CD4-positive, alpha-beta T cell treated with Interleukin-2 at 100 ng/mL for 4 hours (primary cell): ENCODE measurements at places on chromosomes 16 and 17.

- DNase-seq = peak; percentile 74
Observed at GRCh38 chr17:77609553-77610517, 348.7 kb upstream of the TNRC6C start.

DNA sequence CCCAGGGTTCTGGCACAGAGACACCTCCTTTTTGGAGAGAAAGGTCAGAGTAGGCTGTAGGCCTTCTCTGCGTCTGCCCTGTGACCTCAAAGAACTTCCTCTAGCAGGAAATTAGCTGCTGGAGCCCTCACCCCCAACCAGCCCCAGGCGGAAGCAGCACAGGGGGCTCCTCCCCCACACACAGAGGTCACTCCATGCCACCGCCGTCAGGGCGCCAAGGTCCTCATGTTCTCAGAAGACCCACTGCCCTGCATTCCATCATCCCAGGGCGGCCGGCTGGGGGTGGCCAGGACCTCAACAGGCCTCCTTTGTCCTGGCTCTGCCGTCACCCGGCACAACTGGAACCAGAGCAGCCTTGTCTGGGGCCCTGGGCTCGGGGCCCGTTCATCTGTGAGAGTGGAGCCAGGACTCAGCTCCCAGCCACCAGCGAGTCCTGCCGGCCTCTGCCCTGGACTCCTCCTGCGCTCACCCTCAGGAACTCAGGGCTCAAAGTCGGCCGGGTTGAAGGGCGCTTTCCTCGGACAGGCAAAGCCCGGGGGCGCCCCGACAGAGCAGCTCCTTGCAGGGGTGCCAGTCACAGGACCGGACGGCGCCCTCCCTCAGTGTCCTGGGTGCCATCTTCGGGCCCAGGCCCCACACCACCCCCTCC lies 1.2 kb downstream of the TMC6 start:
- DNase-seq = peak; percentile 73

GRCh38 chr17:12815642-12816141 lies 26.4 kb downstream of the ARHGAP44 start:
- DNase-seq = no peak

DNA sequence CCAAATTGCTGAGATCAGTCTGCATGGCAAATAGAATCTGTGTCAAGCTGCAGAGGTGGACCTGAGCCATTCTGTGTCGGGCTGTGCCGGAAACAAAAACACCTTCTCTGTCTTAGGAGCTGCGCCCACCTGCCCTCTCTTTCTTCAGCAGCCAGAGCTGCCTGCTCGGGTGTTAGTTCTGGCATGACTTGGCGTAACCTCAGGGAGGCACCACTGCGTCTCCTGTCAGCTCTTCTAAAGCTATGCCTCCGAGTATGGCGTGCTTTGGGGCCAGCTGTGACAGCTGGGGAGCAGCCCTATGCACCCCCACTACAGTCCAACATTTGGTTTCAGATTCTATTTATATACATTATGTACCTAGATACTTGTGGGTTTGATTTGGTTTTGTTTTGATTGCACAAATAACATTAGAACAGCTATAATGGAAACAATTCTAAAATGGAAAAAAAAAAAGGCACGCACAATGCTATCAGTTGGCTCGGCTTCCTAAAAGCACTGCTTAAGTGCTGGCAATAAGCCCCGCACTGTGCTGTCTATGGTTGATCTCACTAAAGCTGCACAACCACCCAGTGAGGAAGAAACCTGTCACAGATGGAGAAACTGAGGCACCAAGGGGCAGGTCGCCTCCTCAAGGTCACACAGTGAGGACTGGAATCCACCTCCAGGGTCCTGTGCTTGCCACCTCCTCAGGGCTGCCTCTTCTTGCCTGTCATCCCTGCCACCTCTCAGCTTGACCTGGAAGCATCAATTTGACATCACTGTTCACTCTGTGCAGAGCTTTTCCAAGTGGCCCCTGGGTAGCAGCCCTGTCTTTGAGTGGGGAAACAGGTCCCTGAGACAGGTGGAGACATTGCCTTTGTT lies 18.7 kb upstream of the ADGRG1 start:
- DNase-seq = peak; percentile 55

GRCh38 chr17:74467221-74467951 lies 952 bp downstream of the CD300A start:
- DNase-seq = peak; percentile 37
